Stimulated activated CD4-positive, alpha-beta T cell treated with anti-CD3 and anti-CD28 coated beads, Interleukin-12 subunit alpha, Interleukin-12 subunit beta, amount 100 ng/mL, for 48 hours (primary cell): ENCODE measurements at places on chromosomes 2 and 18.

DNA sequence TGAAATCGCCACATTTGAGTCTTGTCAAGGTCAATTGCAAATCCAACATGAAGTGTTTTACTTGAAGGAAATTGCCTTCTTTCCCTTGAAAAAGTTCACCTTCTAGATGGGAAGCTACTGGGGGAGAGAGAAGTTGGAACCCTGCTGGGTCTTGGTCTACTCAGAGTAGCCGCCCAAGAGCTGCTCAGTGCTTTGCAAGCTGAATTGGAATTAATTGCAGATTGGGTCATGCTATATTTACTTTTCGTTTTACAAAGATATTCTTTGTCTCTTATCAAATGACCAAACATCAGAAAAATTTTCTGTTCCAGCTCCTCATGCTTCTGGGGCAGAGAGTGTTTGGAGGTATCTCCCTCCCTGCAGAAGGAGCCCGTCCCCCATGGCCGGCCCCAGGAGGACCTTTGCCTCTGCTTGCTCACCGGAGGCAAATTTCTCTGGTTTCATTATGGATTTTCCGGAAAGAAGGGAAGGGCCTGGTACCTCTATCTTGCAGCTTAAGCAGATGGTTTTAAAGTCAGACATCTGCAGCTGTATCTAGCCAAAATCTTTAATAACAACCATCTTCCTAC lies 289.7 kb downstream of the MYT1L start:
- DNase-seq, result no peak

DNA sequence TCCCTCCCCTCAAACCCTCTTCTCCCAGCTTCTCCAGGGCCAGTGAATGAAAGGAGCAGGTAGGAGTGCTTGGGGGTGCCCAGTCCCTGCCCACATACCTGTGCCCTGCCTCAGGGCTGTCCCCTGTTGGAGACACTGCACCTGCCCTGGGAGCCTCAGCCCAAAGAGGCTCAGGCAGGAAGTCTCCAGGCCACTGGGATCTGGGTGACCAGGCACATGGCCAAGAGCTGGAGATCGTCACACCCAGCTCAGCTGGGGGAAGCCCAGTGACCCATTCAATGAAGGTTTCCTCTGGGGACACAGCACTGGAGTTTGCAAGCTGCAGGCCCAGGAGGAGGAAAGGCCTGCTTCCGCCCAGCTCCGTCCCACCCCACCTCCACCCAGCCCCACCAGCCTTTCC lies 156.4 kb downstream of the ZFP36L2 start:
- no peak for DNase-seq

DNA sequence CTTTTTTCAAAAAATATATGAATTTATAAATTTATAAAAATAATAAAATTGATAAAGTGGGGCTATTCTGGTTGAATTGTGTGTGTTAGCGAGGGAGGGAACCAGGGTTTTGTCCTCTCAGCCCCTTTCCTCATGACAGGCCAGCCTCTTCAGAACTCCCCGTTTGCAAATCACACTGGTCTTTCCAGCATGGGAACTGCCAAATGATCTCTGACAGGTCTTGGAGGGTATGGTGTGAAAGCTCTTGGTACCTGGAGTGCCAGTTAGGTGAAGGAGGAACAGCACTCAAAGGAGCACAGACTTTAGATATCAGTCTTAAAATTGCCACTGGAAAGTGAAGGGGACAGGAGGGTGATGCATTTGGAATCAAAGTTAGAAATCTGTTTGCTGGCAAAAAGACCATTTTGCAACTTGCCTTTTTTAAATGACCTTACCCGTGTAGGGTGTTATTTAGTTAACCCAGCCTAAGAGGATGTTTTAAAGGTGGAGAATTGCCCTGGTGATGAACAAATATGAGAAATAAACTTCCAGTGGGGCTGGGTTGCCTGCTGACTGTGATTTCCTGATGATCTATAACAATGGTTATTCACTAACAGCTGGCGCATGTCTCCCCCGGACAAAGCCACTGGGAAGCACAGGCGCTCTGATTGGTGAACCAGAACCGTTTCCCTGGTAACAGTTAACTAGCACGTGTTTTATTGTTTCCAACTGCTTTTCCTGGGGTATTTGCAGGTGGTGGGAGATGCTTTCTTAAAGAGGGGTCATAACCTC lies 85.3 kb upstream of the EFEMP1 start:
- DNase-seq, result no peak

- DNase-seq, result no peak
These were observed 73.3 kb downstream of the ZNF385B start for GRCh38 chr2:179788104-179788503.

- no peak for DNase-seq
These were observed 276.9 kb downstream of the ZNF804A start for GRCh38 chr2:184875212-184875611.

- DNase-seq, result no peak
These were observed 238.8 kb downstream of the PTPRM start for GRCh38 chr18:7805880-7806279.

DNA sequence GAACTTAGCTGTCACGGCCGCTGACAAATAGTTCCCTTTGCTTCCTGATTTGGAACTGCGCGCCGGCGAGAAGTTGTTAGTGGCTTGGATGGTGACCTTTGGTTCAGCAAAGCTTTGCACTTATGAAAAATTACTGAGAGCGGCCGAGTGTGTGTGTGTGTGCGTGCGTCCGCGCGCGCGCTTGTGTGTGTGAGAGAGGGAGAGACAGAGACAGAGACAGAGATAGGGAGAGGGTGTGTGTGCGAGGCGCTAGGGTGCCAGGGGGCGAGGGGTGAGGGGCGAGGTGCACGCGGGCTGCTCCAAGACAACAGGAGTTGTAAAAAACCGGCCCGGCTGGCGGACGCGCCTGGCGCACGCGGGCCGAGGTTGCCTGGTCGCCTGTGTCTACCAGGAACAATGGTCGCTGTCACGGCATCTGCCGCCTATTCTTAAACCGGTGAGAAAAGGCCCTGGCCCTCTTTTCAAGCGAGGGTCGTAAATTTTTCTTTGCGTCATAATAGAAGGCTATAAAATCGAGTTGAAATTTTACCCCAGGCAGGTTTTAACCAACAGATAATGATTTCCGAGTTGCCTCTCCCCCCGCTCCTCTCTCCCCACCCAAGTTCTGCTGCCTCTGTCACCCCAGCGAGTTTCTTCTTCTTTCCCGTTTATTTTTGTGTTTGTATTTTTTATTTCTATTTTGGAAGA lies 535 bp downstream of the HOXD3 start:
- DNase-seq, result no peak

- DNase-seq, result no peak
These were observed 140.2 kb downstream of the BCL11A start for GRCh38 chr2:60413069-60413813.

- no peak for DNase-seq
These were observed 28.3 kb upstream of the GYPC start for GRCh38 chr2:126627643-126628042.

- no peak for DNase-seq
These were observed 3.0 kb upstream of the GPC1 start for GRCh38 chr2:240432430-240432819.

- DNase-seq, result no peak
These were observed 463.8 kb upstream of the GCFC2 start for GRCh38 chr2:76174505-76174904.

DNA sequence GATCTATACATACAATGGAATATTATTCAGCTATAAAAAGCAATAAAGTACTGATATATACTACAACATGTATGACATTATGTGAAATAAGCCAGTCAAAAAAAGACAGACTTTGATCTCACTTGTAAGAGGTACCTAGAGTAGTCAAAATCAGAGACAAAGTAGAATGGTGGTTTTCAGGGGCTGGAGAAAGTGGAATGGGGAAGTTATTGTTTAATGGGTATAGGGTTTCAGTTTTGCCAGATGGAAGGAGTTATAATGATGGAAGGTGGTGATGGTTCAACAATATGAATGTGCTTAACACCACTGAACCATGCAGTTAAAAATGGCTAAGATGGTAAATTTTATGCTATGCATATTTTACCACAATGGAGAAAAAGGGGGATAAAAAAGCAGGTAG lies 6.3 kb downstream of the COBLL1 start:
- DNase-seq, result no peak

GRCh38 chr18:48493434-48494230 lies 45.2 kb upstream of the CTIF start:
- no peak for DNase-seq

DNA sequence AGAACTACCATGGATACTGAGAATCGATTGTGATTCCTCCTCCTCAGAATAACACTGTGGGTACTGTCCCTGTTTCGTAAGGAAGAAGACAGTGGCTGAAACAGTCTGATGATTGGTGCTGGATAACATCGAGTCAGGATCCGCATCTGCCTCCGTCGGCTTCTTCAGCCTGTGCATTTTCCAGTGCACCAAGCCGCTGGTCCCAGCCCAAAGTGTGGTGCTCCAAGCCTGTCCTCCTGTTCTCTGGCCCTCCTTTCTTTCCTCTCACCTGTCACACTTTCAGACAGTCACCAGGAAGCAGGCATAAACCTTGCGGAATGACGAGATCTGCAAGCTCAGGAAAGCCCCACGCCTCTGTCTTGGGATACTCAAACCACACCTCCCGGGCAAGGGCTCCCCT lies 30.6 kb downstream of the PTGR3 start:
- DNase-seq, result no peak

GRCh38 chr2:241499146-241499965 lies 9.0 kb downstream of the STK25 start:
- no peak for DNase-seq

- DNase-seq, result no peak
These were observed at the start of gene SNORC for GRCh38 chr2:232870018-232870765. Gene SNORC (plus strand): TSS chr2:232870264. CDS start chr2:232870342, 78 bp downstream.

GRCh38 chr2:238024986-238025385 lies 35.8 kb upstream of the SCLY start:
- peak; percentile 37 for DNase-seq

GRCh38 chr2:60586081-60586480 lies 32.6 kb upstream of the BCL11A start:
- no peak for DNase-seq

DNA sequence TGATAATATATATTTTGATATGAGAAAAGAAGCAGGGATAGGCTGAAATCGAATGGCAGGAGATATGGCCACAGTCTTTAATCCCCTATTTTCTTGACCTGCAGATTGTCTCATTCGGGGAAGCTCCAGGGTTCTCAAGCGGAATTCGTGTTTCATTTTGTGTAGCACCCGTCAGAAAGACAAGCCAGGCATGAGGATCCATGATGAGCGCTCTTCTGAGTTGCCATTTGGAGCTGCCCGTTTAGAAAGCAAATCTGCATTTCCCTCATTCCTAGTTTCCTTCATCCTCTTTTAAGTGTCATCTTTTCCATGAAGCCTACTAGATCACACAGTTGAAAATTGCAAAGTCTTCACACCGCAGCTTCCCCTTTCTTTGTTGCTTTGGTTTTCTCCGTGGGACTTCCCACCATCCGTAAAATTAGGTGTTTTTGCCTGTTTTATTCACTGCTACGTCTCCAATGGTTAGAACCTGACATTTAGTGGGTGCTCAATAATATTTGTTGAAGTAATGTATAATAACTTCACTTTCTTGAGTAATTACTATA lies 16.9 kb downstream of the HNMT start:
- DNase-seq, result no peak

DNA sequence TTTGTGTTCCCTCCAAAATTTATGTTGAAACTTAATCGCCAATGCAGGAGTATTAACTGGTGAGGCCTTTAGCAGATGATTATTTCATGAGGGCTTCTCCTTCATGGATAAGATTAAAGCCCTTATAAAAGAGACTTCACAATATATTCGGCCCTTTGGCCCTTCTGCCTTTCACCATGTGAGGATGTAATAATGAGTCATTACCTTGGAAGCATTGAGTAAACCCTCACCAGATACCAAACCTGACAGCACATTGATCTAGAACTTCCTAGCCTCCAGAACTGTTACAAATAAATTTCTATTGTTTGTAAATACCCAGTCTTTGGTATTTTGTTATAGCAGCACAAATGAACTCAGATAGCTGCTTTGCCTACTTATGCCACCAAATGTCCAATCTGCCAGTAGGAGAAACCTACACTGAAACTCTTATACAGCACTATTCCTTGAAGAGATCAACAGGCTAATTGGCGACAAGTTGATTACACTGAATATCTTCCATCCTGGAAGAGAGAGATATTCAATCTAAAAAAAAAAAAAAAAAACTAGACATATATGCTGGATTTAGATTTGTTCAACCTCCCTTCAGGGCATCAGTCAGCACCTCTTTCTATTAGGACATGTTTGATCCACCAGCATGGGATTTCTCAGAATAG lies 125.9 kb upstream of the COL5A2 start:
- no peak for DNase-seq

DNA sequence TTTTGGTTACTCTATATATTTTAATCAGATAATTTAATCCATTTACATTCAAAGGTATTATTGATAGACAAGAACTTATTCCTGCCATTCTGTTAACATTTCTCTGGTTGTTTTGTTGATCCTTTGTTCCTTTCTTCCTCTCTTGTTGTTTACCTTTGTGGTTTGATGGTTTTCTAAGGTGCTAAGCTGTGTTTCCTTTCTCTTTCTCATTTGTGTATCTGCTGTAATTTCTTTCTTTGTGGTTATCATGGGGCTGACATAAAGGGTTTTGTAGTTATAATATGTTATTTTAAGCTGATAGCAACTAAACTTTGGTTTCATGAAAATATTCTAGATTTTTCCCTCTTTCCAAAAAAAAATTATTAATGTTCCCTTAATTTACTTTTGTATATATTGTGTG lies 179.2 kb downstream of the NDUFA10 start:
- DNase-seq, result no peak

DNA sequence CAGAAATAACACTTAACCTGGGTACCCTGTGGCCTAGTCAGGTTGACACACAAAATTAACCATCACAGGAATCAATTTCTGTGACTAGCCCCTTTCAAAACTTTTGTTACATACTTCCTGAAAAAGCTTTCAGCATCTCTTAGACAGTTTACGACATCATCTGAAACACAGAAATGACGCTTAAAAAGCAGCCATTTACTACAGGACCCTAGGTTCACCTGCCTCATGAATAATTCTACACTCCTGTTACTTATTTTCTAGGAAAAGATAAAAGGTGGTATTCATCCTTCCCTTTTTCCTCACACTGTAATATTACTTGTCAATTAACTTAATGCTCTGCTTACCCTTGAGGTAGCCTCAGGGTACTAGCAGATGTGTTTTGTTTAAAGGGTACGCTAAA lies 388.4 kb downstream of the IRS1 start:
- DNase-seq, result no peak

DNA sequence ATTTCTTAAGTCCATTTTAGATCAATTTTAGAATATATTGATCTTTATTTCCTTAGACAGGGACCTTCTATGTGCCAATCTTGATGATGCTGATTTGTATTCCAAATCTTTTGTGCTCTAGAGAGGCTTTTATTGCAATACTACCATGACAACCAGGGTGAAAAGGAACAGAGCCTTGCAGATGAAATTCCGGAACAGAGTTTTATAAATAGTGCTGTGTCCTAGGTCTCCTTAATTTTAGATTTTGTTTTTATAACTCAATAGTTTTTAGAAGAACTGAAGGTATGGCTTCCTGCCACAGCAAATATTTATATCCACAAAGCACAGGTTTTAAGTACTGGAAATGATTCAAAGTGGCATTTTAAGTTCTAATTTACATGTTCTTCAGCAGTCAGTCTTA lies 160.2 kb downstream of the PMAIP1 start:
- no peak for DNase-seq

DNA sequence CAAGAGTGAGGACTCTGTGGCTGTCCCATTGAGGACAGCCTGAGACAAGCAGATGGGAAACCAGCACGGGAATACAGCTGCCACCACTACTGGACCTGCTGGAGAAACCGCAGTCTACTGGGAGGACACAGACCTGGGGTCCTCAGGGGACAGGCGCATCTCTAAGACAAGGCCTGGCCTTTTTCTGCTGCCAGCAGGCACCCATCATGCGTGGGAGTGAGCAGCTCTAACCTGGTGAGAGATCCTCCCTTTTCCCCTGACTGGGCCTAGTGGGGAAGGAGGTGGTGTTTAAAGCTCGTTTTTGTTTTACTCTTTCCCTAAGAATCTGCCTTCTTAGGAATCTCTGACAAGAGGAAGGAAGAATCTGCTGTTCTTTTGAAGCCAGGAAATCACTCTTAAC lies 36.6 kb downstream of the CYRIA start:
- DNase-seq, result no peak
